Activated naive CD4-positive, alpha-beta T cell (primary cell): ENCODE measurements at places on chromosomes 3 and 15.
A peak's percentile ranks its signal among the peaks of the same experiment; 100 is the strongest.

- no peak for DNase-seq
Measured at GRCh38 chr3:72380711-72381493, 467.3 kb downstream of the SHQ1 start.

DNA sequence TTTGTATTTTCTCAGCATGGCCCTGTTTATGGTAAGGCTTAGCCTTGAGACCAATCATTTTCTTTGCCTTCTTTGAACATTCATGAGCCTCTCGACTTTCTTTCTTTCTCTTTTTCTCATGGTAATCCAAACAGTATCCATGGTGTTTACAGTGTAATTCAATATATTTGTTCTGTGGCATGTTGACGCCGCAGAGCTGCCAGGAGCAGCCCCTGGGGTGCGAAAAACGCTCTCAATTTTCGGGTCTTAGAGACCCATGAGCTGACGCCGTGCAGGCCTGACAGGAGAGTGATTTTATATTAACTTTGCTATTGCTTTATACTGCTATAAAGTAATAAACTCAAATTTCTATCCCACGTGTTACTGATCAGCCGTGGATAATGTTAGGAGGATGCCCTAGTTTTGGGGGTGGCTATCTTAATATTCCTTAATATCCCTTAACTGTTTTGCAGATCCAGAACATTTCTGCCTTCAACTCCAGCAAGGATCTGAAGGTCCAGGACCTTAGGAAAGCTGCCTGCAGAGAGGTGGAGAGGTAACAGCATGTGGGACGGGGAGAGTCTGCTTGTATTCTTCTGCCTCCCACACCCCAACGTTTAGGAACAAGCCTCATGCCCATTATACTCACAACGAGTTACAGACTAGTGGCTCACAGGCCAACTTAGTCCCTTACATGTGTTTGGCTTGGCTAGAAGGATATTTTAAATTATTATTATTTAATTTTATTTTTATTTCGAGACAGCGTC, 29.3 kb upstream of the MYO1E start:
- no peak for DNase-seq

DNA sequence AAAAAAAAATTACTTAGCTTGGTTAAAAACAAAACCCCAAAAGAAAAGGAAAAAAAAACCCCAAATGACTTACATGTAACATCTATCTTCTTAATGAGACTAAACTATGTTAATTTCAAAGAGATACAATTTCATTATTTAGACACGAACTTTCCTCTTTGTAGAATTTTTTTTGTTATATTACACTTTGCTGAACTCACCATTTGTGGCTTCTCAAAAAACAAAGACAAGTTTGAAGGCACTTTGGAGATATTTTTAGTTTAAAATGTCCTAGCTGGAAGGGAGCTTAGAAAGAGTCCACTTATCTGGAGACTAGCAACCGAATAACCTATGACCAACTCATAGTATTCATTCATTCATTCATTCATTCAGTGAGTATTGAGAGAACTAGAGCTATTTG, 301.7 kb upstream of the ROPN1 start:
- no peak for DNase-seq

- DNase-seq = no peak
Measured at GRCh38 chr3:43043071-43043766, 62.7 kb downstream of the POMGNT2 start.

- DNase-seq = no peak
Measured at GRCh38 chr3:52128118-52128683, 26.0 kb downstream of the POC1A start.

DNA sequence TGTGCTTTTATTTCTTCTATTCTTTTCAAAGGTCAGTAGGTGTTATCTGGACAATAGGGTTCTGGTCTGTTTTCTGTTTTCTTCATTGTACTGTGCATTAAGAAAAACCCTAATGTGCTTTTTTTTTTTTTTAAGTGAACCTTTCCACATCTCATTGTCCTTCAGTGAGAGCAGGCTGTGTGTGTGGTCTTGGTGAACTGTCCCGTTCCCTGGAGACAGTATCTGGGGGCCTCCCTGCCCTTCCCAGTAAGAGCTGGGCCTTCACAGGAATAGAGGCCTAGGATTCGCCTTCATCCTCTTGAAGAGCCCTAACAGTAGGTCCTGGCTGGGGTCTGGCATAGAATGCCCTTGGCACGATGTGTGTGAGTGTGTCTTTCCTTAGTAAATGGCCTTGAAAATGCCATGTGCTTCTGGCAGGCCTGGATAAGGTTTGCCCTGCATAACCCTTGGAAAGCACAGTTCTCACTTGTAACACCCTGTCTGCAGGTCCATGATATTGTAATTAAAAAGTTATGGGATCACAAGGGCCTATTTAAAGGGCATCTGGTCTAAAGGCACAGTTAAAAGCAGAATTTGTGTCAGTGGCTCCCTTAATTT, 81.2 kb downstream of the IGF1R start:
- no peak for DNase-seq

DNA sequence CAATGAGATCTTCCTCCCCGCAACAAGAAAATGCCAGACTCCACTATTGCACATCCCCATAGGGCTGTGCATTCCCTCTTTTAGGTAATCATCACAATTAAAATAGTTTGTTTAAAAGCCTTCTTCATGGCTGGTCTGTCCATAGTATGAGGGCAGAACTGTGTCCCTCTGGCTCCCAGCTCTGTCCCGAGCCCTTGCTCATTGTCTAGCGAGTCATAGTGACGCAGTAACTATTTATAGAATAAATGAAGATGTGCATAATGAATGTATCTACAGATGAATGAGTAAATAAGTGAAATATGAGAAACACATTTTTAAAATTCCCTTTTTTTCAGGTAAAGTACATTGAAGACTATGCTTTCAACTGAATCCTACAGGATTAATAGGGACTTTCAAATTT, 128.4 kb upstream of the TMC3 start:
- no peak for DNase-seq

DNA sequence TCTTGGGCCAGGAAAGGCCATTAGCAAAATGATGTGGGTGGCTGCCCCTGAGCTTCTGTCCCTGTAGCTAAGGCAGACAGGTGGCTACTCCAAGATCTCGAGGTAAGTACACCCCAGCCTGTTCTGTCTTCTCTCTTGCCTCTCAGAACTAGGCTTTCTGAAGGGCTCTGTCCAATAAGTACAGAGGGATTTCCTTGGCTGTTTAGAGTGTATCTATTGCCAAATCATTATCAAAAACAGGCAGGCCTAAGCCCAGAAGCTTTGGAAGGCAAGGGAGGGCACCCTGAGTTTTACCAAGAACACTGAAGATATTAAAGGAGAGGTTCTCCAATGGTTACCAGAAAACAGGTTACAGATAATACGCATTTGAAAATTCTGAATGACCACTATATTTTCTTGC, 156.6 kb downstream of the MYRIP start:
- no peak for DNase-seq

GRCh38 chr15:64461721-64462162, 1.4 kb downstream of the ZNF609 start:
- DNase-seq = peak; percentile 3

GRCh38 chr15:73631915-73632669, 1.1 kb downstream of the NPTN start:
- no peak for DNase-seq

GRCh38 chr3:149600634-149601033, 57.2 kb downstream of the WWTR1 start:
- DNase-seq = no peak

DNA sequence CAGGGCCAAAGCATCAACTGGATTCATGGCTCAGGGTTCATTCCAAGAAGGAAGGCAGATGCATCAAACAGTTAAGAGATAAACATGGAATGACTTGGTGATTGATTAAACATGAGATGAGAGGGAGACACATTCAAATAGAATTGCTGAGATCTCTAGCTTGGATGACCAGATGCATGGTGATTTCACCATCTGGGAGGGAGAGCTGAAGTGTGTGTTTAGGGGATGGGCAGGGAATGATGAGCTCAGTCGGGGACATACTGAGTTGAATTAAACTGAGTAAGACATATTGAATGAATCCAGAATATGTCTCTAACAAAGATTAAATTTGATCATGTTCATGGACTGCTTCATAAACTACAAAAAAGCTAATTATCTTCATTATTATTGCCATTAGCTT, 35.5 kb downstream of the CADPS start:
- no peak for DNase-seq

GRCh38 chr3:38137615-38138348, 679 bp upstream of the MYD88 start:
- DNase-seq = no peak

GRCh38 chr3:71202848-71203533, 380.5 kb downstream of the FOXP1 start:
- DNase-seq = no peak

DNA sequence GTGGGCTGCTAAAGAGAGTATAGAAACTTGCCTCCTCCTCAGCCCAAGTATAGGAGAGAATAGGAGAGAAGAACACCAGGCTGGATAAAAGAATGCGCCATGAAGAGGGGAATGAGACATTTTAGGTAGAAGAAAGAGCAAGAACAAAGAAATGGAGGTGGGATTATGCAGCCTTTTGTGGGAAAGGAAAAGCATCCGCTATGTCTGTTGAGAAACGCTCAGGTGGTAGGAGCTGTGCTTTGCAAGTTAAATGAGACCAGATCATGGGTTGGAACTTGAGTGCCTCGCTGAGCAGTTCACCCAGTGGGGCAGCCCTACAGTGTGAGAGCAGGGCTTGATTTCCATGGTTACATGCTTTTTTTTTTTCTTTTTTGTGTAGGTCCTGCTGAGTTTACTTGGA, 11.5 kb upstream of the RTP1 start:
- DNase-seq = no peak

- no peak for DNase-seq
Measured at GRCh38 chr3:182479419-182480336, 313.6 kb upstream of the ATP11B start.

GRCh38 chr15:96598514-96598913, 268.0 kb downstream of the NR2F2 start:
- DNase-seq = no peak

DNA sequence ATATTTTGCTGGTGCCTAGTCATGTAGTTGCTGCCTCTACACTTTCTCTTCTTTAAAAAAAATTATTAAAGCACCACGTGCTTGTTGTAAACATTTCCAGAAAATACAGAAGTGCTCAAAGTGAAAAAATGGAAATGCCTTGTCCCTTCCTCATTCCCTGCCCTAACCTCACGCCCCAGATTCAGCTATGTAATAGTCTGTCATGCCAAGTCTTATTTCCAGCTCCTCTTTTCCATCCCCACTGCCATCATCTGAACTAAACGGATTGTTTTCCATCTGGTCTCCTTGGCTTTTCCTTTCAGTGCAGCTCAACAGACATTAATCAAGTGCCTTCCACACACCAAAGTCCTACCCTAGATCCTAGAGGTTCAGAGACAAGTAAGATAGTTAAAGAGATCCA, 15.5 kb downstream of the ZNF774 start:
- no peak for DNase-seq

DNA sequence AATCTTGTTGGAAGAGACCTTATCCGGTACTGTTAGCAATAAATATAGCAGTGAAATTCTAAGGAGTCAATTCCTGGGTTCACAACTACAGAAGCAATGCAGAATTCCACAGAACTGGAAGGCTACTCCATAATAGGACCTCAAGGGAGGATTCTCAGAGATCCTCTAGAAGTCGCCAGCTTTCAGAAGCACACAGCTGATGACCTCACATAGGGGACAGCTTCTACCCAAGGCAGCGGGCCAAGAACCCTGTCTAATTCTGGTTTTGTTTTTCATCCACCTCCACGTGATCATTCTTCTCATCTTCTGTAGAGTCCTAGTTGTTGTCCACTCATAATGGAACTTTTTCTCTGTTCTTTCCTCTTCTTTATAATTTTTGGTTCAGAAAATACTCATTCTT, 99.4 kb downstream of the ERC2 start:
- DNase-seq = no peak

GRCh38 chr15:40252141-40252437, 13.2 kb downstream of the PAK6 start:
- DNase-seq = no peak

- DNase-seq = peak; percentile 19
Measured at GRCh38 chr15:59691194-59691805, 2.2 kb upstream of the BNIP2 start.

GRCh38 chr15:63969652-63970421, 76.4 kb downstream of the DAPK2 start:
- no peak for DNase-seq

- DNase-seq = no peak
Measured at GRCh38 chr3:31412832-31413231, 119.9 kb upstream of the STT3B start.
